ENCODE measurements at places on chromosomes 16 and 17.

GRCh38 chr17:44722254-44722653 is 13.8 kb downstream of the DBF4B start:
- DNase-seq = no peak

GRCh38 chr17:4953451-4953961 is 2.6 kb downstream of the ENO3 start:
- no peak for DNase-seq

GRCh38 chr17:4511199-4511932 is 12.7 kb downstream of the SPNS2 start:
- no peak for DNase-seq

GRCh38 chr17:48394821-48395220 is 35.2 kb downstream of the SKAP1 start:
- DNase-seq = no peak

- peak; percentile 79 for DNase-seq
These were observed 10.7 kb downstream of the TBX2 start for GRCh38 chr17:61410141-61411010.

GRCh38 chr17:18117982-18118975 is 9.7 kb downstream of the MYO15A start:
- DNase-seq = no peak

DNA sequence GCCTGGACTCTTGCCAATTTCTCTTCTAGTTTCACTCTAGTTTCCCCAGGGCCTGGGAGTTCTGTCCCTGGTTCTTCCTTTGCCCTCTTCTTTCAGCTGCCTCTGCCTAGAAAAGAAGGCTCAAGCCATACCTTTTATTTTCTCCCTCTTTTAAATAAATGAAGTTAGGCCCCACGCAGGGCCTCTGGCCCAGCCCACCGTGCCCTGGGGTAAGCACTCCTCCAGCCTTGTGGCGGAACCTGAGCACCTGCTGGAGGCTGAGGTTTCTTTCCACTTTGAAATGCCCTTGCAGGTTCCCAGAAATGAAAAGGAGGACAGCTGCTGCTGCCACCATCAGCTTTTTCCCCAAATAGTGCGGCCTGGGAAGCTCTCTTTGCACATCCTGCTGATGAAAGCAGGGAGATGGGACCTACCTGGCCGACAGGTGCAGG is 139.4 kb downstream of the CCDC182 start:
- no peak for DNase-seq

DNA sequence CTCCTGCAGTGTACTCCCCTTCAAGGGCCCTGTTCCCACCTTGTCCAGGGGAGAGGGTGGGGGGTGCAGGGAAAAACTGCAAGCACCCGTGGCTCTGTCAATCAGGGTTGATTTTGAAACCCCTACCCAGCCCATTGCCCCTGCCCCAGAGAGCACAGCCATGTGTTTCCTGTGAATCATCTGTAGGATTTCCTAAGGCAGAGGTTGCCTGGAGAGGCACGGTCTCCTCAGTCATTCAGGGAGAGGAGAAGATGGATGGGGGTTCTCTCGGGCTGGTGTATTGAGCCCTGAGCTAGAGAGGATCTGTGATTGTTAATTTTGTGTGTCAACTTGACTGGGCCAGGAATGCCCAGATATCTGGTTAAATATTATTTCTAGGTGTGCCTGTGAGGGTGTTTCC is 3.5 kb upstream of the AGRP start:
- no peak for DNase-seq

DNA sequence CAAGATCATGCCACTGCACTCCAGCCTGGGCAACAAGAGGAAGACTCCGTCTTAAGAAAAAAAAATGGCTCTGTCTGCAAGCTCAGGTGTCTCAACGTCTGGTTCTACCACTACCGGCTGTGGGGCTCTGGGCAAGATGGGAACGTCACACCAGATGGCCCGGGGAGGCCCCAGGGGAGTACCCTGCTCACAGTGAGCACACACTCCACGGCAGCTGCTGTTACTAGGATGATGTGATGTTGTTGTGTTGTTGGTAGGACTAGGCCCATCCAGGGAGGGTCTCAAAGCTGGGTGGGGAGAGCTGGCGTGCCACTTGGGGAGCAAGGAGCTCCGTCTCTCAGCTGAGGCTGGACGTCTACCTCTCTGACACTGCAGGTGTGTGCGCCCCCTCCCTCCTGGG is 9.4 kb upstream of the NPTX1 start:
- no peak for DNase-seq

DNA sequence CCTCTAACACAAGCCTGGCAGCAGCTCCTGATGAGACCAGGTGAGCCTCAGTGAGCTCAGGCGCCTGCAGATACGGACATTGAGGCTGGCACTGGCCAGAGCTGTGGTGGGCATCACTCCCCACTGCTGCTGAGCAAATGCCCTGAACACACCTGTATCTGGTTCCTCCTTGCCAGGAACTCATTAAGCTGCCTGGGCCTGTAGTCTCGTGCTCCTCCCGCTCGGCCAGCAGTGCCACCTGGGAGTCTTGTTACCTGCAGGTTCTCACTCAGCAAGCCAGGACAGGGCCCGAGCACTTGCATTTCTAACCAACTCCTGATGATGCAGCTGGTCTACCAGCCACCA is 13.3 kb downstream of the EIF4A3 start:
- no peak for DNase-seq

DNA sequence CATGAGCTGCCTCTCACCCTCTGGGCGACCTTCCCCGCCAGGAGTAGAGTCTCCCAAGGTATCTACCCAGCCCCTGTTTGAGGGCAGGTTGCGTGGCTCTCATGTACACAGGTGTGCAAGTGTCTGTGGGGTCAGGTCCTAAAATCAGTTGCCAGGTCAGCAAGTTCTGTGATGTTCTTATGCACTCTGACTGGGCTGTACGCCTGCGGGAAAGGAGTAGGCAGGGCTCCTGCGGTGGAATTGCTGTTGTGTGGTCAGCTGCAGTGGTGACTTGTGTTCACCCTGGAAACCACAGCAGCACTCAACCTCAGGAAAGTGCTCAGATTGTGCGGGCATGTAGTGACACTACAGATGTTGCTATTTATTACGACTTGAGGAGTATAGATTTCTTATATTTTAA is 19.4 kb downstream of the NARF start:
- DNase-seq = no peak

DNA sequence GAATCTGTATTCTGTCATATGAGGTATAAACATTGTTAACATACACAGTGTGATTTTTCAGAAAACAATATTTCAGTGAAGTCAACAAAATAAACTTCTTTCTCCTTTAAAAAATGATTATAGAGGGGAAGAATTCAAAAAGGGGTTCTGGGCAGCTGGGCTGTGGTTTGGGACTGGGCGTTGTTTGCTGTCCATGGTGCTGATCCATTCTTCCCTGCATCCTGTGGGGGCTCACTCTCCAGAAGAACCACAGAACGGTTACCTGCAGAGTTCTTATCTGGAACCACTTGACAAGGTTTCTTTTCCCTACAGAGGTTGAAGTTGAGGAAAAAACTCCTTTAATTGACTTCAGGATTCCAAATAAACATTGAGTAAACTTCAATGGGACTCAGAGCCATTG is 1091.0 kb downstream of the CDH8 start:
- no peak for DNase-seq

GRCh38 chr17:39696731-39697130 is 3.1 kb upstream of the ERBB2 start:
- DNase-seq = no peak

DNA sequence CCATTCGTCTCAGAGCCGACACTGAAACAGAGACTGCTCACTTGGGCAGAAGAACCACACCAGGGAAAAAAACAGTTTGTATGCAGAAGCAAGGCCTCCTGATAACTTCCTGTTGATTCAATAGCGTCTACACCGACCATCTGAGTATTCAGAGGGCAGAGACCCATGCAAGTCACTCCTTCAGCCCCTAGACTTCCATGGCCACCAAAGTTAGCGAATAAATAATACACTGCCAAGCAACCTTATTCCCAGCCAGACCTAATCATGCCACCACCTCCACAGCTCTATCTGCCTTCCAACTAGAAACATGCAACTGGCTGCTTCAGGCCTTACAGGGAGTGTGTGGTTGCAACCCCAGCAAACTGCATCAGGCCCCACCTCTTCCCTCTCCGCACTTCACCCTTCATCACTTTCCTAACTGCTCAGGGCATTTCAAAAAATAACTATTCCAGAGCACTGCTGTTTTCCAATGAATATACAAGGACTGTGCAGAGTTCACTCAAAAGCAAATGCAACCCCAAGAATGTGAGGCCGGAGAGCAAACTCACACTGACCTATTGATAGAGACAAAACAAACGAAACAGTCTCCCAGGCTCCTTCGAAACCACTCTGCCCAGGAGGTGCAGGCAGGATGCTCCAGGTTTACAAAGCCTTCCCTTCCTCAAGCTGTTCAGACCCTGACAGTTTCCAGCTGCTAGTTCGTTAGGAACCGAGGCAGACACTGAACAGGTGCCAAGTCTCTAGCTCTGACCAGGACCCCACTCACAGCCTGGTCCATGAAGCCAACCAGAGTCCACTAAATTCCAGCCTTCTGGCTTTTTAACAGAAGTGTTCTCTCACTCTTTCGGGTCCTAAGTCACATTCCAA is 3.6 kb downstream of the USP7 start:
- DNase-seq = no peak

DNA sequence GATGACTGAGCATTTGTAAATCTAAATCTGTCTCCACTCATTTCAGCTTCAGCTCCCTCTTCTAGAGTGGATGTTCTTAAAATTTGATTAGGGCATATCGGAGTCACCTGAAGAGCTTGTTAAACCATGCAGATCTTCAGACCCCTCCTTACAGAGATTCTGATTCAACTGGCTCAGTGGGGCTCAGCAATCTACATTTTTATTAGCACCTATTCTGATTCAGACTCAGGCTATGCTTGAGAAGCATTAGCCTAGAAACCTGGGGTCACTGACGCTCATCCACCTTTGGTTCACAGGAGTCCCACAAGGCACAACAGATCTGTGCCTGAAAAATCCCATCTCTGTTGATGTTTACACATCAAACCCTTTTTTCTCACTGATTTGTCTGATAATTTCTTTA is 365.6 kb downstream of the GRIN2A start:
- no peak for DNase-seq

DNA sequence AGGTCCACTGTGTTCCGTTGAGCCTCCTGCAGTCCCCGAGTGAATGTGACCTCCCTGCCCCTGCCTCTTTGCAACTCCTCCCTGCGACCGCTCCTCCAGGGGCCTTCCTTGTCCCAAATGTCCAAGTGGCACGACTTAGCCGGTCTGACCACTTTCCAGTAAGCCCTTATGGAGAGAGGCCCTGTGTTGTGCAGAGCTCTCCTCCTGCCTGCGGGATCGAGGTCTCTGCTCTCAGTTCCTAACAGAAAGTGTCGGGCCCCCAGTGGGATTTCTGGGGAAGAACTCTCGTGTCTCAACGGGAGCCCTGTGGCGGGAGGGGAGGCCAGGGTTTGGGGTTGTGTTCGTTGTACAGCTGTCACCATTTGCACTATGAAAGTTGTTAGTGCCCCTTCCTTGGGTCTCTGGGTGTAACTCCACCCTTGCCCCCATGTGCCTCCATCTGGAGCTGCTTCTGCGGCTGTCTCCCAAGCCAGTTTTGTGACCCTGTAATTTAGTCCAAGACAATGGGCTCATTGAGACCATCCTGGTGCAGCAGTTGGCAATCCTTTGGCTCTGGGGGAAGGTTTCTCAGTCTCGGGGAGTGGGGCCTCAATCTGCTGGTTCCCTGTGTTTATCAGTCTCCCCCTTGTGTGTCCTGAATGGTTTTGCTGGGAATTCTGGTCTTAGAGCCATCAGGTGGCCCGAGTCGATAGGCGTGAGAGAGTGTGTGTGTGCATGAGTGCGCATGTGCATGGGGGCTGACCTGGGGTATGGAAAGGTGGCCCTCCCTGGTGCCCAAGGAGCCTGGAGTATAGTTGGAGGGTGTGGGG is 234.5 kb downstream of the SEC14L1 start:
- DNase-seq = no peak

GRCh38 chr16:20833086-20833485 is 26.8 kb downstream of the REXO5 start:
- no peak for DNase-seq

DNA sequence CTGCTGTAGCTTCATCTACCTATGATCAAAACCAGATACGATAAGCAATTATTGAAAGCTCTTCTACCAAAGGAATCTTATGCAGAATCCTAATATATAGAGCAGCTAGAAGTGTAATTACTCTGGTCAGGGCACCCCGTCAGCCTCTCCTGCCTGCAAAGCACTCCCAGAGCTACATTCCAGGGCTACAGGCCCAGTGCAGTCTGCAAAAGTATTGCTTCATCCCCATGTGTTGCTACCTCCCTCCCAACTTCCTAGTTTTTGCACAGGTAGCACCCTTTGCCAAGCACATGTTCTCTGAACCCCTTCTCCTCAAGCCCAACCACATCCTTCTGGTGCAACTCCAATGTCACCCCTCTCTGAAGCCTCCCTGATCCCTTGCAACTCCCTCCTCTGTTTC is 7.0 kb downstream of the CES5A start:
- DNase-seq = no peak

GRCh38 chr17:57939797-57940196 is 15.4 kb downstream of the CUEDC1 start:
- DNase-seq = no peak

DNA sequence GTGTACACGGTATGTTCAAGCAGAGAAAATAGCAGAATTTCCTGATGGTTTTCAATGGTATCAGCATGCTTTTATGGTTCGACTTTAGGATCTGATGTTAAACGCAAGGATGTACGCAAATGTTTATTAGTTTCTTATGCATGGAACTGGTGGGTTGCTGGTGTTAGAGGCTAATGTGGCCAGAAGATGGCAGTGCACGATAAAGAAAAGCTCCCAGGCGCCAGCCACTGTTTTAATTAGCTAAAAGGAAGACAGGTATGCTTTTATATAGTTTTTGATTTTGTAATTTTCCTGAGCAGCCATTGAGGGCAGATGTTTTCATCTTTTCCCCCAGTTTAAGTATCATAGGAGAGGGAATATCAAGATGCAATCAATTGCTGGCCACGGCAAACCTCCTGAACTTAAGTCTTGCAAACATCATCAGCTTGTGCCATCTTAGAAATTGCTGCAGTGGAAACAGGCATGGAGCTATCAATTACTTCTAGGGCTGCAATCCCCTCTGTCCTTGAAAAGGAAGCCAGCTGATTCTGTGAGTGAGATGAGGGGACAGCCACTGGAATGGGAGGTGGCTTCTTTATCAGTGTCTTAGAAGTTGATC is 648.5 kb upstream of the RBFOX1 start:
- peak; percentile 11 for DNase-seq

GRCh38 chr16:80691111-80691741 is 113.2 kb downstream of the CDYL2 start:
- DNase-seq = no peak

DNA sequence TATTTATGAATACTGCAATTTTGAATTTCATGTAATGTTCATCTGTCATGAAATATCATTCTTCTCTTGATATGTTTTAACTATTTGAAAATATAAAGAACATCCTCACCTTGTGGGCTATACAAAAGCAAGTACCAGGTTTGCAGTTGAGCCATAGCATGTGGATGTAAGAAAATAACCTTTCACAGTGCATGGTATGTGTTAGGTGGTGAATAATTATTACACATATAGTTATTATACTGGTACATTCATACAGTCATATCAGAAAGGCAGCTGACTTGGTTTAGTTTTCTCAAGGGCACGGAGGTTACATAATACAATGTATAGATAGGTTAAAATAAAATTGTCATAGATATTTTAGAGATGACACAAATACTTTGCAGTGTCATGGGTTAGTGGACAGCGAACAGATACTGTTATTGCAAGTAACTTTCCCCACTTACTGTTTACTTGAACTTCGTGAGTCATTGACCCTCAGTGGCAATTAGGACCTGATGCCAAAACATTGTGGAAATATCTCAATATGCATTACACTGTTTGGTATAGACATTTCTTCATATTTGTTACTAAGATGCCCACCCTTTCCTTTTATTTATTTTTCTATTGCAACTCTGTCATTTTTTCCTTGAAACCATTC is 445.4 kb upstream of the GOT2 start:
- no peak for DNase-seq

- no peak for DNase-seq
These were observed 2.9 kb upstream of the PGS1 start for GRCh38 chr17:78375401-78376151.

All from NCI-H1930 (cell line).